A549 treated with ZK216348 at 1 μM for 4 hours (cell line): ENCODE measurements at places on chromosomes 11 and 22. TPM values are rescaled to one million over a fixed set of nuclear protein-coding genes. Genes with fewer than 3 reads are reported as not detected.

INPP5J gene
- 0.50 to 0.66 TPM (median 0.57 TPM) in 4 of 5 replicates, not detected in the other for total RNA-seq

AQP11 gene
- total RNA-seq = 0.98 to 2.6 TPM (median 2.1 TPM) in 5 replicates

SCGB1A1 gene
- total RNA-seq = not detected in 5 replicates

SERPIND1 gene
- not detected in 5 replicates for total RNA-seq

CCND1 gene
- 157 to 270 TPM (median 221 TPM) in 5 replicates for total RNA-seq

OR9Q2 gene
- not detected in 5 replicates for total RNA-seq

SLC7A4 gene
- not detected in 5 replicates for total RNA-seq

GTSE1 gene
- 24.7 to 35.3 TPM (median 32.0 TPM) in 5 replicates for total RNA-seq

GAL gene
- 11.6 to 21.0 TPM (median 18.7 TPM) in 5 replicates for total RNA-seq

TIMP3 gene
- total RNA-seq = 1.3 to 3.0 TPM (median 1.6 TPM) in 5 replicates

FUT4 gene
- 2.0 to 3.2 TPM (median 2.7 TPM) in 5 replicates for total RNA-seq

PNPLA3 gene
- total RNA-seq = 0.52 to 1.7 TPM (median 1.3 TPM) in 5 replicates

PPFIBP2 gene
- total RNA-seq = 9.4 to 15.9 TPM (median 11.9 TPM) in 5 replicates

XKR3 gene
- not detected in 5 replicates for total RNA-seq

RIC3 gene
- total RNA-seq = 1.8 to 3.7 TPM (median 2.9 TPM) in 5 replicates
